ENCODE measurements at places on chromosomes 5 and 9. TPM values are rescaled to one million over a fixed set of nuclear protein-coding genes. Genes with fewer than 3 reads are reported as not detected.
A peak's percentile ranks its signal among the peaks of the same experiment; 100 is the strongest.

The PRDM9 gene
- not detected for total RNA-seq

The IL13 gene
- not detected for total RNA-seq

GRCh38 chr5:132492386-132493125 is 2.0 kb upstream of the IRF1 start:
- peak; percentile 5 for DNase-seq

- peak; percentile 19 for DNase-seq
Measured at GRCh38 chr5:16160706-16161105, 18.9 kb downstream of the MARCHF11 start.

- no peak for DNase-seq
Measured at GRCh38 chr9:27112235-27112634, 3.2 kb downstream of the TEK start.

DNA sequence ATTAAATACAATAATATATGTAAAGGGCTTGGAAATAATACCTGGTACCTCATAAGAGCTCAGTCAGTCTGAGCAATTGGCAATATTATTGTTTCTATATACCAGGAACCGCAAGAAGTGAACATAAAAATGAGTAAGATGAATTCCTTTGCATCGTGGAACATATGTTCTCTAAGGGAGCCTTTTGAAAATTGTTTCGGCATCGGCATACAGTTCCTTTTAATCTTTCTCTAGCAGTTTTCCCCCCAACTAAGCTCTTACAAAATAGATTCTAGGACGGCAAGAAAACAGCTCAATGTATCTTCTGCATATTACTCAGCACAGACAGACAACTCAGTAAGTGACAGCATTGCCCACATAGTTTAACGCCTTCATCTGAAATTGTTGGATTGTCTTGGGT is 426.6 kb upstream of the WWC1 start:
- no peak for DNase-seq

DNA sequence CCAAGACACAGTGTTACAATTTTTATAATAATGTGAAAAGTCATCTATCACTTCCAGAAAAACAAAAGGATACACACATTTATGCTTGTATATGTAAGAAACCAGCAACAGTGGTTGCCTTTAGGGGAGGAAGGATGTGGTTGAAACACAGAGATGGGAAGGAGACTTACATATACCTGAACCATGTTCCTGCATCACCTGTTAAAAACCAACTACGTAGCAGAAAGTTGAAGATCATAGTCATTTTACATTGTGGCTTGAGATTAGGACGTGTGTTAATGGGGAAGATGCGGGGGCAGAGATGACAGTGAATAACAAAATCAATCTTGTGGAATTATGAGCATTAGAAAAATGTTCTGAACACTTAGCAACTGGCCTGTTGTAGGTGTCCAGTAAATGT is 307.3 kb downstream of the MLLT3 start:
- no peak for DNase-seq

- DNase-seq = no peak
Measured at GRCh38 chr5:155394727-155395126, 381.2 kb downstream of the KIF4B start.

DNA sequence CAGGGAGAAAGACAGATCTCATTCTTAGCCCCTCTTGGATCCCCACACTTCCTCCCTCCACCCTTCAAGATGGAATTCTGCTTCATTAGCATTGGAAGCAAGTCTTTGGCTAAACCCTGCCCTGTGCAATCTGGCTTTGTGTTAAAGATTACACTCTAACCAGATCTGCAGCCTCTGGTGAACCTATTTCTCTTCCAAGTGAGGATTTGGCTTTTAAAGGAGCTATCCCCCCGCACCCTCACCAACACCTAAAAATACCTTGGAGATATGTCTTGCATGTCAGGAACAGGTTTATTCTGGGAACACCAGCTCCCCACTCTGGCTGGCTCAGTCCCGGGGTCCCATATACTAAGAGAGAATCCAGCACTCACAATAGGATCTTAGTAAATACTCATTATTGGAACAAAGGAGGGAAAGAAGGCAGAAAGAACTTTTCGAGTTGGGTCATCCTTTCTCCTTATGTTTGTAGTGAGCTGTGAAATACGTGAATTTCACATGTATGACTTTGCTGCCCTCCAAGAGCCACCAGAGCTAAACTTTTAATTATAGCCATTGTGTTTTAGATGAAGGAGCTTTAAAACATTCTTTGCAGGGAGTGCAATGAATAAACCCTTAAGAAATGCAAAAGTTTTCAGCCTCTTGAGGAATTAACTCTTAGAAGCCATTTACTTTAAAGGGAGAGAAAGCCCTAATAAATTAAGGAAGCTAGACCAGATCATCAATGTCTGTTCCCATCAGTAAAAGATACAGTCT is 53.7 kb upstream of the HRH2 start:
- peak; percentile 66 for DNase-seq

Measured in H7 (cell line).